Naive thymus-derived CD4-positive, alpha-beta T cell (primary cell): ENCODE measurements at places on chromosomes 4 and X.
A peak's percentile ranks its signal among the peaks of the same experiment; 100 is the strongest.

DNA sequence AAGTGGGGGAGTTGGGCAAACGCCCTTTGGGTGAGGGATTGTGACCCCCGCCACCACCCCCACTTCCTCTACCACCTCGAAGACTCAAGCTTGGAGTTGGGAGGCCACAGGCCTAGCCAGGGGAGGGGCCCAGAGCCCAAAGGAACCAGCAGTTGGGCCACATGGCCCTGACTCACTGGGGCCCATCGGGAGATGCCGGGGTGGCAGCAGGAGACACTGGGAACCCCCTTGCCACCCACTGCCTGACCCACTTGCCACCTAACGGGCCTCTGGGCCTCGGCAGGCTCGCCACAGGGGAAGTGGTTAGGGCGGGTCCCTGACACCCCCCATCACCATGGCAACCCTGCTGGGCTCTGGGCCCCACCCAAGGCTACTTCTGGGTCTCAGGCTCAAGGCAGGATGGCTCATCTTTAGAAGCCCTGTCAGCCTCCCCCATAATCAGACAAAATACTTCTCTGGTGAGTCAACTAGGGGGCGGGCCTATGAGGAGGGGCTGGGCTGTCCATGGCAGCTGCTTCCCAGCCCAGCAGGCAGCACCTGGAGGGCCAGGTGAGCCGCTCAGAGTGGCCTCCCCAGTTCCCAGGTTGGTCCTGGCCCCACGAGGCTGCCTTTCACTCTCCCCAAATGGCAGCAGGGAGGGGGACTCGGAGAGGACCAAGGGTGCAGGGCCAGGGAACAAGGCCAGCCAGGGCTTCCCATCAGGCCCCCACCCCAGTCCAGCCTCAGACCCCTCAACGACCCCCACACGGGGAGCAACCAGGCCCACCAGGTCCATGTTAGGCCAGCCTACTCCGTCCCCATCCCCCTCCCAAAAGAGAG lies 5.6 kb downstream of the FLNA start:
- DNase-seq: peak; percentile 70

DNA sequence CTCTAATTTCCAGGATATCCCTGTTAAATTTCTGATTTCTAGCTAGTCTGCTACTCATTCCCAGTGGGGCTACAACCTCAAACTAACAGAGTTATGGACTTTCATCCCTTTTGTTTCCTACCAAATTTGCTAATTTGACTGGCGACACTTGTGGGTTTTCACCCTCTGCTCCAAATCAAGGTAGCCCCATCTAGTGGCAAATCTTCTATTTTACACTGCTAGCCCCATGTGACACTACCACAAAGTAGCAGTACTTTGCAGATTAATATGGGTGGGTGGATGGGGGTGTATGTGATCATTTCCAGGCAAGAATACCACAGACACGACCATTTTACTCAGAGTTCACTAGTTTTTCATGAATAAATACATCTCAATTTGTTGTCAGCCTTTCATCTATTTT lies 150.3 kb downstream of the MSL3 start:
- peak; percentile 31 for DNase-seq

DNA sequence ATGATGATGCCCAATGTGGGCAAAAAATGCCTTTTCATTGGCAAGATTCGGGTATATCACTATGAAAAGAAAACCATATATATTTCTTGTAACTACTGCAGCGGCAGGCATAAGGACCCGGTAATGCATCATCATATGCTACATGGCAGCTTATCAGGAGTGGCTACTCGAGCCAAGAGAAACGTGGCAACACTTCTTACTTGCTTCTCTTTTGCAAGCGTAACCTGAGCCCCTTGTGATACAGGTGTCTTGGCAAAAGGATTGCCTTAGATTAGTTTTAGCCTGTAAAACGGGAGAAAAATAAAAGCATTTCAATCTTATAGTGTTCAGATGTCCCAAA lies 280.3 kb downstream of the SPRY1 start:
- DNase-seq: no peak

DNA sequence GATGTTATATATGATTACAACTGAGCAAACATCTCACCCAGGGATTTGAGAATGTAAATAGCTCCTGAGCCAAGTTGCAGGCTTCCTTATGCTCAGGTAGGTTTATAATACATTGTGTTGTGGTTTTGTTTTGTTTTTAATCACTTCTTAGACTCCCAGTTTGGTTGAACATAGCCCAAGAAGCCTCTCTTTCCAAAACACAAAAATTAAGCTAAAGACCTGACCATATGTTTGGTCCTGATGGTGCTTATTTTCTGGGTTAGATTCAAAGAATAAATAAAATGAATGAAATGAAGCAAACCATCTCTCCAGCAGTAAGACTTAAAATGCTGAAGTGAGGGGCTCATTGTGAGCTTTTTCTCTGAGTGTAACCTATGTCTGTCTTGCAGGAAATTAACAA lies 93.5 kb downstream of the GRXCR1 start:
- DNase-seq: no peak

DNA sequence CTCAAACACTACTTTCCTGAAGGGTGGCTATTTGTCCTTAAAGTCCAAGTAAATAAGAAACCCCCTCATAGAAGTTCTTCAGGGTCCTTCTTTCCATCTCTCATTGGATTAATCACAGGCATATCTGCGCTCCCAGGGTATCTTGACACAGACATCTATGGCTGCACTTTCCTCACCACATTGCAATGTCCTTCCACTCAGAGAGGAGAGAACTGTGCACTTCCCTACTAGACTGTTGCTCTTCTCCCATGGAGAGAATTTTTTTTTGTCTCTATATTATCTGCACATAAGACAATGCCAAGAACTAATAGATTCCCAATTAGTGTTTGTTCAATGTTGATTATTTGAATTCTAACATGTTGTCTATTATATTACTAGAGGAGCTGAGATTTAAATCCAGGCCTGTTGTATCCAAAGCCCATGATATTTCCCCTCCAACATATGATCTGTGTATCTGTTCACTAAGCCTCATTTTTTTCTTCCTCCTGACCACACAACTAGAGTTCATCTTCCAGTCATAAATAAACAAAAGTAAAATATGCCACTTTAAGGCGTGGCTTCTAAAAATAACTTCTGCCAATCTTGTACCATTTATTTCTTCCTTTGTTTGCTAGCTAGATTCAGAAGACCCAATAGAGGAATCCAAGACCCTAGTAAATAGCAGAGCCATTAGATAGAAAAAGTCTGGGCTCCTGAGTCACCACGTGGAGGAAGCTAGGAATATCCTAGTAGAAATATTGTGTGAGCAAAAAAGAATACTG lies 61.5 kb upstream of the FAM241A start:
- DNase-seq: no peak

DNA sequence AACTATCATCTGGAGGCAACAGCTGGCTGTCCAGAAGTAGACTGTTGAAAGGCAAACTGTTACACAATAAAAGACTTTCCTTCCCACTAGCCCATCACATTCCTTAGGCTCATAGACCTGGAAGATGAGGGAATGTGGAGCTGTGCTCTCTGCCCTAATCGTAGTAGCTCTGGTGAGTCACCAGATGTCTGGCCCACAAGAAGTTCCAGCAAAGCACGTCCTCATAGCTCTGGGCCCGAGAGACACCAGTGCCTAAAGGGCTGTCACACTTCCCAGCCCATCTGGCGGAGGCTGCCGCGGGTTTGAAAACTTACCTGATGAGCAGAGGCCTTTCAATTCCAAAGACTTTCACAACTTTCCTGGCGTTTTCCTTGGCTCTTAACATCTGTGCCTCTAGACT lies 81.7 kb upstream of the STOX2 start:
- no peak for DNase-seq

GRCh38 chr4:185323606-185324005 lies 72.1 kb downstream of the LRP2BP start:
- no peak for DNase-seq

DNA sequence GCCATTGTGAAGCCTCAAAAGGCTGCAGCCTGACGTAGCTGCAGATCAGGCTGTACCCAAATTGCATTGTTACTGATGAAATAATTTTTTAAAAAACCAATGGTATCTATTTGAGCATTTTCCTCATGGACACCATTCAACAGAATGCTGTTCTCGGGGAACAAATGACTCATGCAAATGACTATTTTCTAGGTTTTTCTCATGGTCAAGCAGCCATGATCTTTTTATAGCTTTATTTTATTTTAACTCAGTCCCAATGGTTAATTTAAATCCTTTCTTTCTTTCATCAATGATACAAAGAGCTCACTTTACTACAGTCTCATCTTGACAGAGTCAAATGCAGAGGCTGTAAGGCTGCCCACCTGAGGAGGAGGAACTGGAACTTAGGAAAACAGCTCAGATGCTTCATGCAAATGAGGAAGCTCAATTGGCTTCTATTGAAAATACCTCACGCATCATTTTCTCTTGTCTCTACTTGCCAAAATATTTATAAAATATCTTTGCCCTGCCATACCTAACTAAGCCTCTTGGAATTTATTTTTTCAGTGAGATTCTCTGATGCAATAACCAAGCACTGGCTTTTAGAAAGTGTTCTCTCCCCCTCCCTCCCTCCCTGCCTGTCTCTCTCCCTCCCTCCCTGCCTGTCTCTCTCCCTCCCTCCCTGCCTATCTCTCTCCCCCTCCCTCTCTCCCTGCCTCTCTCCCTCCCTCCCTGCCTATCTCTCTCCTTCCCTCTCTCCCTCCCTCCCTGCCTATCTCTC lies 81.0 kb downstream of the SORBS2 start:
- DNase-seq: no peak

DNA sequence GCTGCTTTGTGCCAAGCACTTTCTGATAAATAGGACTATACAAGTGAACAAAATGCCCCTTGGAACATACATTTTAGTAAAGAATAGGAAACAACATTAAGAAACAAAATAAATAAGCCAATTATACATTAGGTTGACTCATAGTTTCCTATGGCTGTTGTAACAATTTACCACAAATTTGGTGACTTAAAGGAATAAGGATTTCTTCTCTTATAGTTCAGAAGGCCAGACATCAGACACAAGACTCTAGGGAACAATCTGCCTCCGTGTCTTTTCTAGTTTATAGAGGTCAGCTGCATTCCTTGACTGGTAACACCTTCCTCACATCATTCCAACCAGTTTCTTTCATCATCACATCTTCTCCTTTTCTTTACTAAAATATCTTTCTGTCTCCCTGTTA lies 235.9 kb upstream of the PCDH18 start:
- DNase-seq: no peak

GRCh38 chr4:7557456-7557855 lies 122.7 kb upstream of the PSAPL1 start:
- no peak for DNase-seq

DNA sequence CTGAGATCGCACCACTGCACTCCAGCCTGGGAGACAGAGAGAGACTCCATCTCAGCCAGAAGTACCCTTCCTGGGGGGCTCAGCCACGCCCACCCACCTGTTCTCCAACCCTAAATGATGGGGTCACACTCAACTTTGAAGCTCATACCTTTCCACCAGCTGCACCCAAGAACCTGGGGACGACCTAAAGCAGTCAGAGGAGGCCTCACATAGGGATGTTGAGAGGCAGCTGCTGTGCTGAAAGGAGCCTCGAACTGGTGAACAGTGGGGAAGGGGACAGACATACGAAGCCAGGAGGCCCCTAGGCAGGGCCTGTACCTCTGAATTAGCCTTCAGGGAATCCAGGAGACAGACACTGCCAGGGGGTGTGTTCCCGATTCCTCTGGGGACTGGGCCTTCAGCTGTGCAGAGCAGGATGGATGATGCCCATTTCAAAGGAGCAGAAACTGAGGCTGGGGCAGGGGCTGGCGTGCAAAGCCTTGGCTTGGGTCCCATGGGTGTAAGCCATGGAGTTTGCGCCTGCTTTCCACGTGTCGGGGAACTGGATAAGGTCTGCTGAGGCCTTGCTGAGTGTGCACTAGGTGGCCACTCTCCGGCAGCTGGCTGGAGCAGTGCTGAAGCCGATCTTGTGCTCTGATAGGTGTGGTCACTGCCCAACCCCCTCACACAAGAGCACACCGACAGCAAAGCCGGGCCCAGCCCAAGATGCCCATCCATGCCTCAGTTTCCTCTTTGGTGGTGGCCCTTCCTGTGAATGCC lies 130.8 kb downstream of the CPZ start:
- DNase-seq: no peak

- DNase-seq: no peak
Observed at GRCh38 chrX:40120838-40121580, 23.3 kb upstream of the BCOR start.

DNA sequence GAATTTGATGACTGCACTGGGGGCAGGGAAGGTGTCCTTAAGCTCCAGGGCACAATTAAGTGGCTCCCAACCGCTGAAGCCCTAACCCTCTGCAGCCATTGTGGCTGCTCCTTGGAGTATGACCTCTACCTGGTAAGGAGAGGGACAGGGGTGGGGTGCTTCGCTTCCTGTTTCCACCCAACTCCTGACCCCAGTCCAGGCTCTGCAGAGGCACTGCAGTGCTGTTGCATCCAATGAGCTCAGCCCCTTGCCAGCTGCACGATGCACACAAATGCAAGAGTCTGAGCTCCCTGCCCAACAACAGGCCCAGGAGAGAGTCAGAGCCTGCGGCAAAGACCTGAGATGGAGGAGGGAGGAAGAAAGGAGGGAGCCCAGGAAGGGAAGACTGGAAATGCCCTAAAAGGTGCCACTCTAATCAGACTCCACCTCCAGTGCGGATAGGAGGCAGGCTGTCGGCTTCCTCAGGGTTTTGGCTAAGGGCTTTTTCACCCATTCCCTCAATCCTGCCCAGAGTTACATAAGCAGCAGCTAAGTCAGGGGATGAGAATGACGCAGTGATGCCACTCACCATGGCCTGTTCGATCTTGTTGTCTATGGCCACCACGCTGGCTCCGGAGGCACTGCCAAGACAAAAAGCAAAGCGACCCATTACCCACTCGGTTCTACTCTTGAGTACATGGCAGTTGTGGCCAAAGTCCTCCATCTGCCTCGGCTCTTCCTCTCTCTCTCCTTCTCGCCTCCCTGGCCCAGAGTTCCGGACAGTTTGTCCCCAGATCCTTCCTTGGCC lies 60.1 kb downstream of the TSC22D3 start:
- DNase-seq: peak; percentile 42

GRCh38 chr4:30802622-30803323 lies 82.6 kb downstream of the PCDH7 start:
- no peak for DNase-seq

DNA sequence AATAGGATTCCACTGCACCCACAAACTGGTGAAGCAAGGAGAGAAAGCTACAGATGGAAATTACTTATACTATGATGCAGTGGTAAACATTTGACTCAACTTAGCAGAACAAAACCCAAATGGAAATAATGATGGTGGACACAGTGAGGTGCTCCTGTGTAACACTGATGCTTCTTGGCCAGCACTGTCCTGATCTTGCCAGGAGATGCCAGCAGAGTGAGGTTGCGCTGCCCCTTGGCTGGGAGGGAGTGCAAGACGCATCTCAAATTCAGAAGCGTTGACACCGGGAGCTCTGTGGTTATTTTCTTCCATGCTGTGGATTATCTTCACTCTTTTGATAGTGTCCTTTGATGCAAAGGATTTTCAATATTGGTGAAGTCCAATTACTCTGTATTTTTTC lies 22.0 kb upstream of the ARSH start:
- DNase-seq: no peak

DNA sequence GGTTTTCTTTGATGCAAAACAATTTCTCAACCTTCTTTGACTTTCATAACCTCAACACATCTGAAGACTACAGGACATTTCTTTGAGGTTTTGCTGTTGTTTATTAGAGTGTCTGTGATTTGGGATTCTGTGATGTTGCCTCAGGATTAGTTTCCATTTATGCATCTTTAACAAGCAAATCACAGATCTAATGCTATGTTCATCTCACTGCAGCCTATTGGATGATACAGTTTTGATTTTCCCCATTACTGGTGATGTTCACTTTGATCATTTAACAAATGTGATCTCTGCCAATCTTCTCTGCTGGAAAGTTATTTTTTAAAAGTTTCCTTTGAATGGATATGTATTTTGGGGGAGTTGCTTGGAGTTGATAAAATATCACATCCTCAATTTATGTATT lies 624.9 kb upstream of the HS3ST1 start:
- DNase-seq: no peak
